ENCODE measurements at places on chromosomes 5 and 9.

DNA sequence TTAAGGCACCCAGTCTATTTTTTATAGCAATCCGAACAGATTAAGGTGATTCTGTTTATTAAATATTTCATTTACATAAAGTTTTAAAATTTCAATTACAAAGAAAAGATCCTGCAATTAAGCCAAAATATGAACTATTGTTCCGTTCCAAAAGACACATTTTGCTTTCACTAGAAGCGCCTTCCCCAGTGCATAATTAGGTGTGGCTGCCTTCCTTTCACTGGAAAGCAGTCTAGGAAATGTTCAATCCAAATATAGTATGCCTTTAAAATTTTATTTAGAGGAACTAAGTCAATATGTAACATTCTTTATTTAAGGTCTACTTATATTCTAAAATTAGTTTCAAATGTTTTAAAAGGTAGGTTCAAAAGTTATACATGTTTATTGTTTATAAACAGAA lies 7.6 kb downstream of the CTNNAL1 start:
- DNase-seq = no peak

DNA sequence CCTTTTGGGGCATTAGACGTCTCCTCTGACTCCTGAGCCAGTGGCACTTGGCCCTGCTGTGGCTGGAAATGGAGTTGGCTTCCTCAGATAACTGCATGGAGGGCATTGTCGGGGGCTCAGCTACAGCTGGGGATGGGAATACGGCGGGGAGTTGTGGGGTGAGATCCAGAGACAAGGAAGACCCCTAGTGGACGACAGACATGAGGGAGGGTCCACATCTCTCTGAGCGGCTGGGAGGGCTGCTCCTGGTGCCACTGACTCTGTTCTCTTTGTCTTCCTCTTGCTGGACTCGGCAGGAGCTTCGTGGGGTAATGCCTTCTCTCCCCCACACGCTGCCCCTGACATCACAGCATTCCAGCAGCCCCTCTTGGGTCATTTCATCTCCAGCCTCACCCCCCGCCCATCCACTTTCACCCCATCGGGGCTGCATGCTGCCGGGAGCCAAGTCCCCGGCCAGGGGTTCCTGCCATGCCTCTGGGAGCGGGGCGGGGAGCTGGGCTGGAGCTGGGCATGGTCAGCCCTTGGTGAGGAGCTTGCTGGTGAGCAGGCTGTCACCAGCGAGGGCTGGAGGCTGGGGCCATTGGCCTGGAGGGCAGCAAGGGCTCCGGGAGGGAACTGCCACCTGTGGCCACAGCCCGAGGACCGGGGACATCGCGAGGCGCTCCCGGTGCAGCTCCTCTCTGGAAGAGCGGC lies 172.3 kb downstream of the CACNA1B start:
- DNase-seq = no peak

DNA sequence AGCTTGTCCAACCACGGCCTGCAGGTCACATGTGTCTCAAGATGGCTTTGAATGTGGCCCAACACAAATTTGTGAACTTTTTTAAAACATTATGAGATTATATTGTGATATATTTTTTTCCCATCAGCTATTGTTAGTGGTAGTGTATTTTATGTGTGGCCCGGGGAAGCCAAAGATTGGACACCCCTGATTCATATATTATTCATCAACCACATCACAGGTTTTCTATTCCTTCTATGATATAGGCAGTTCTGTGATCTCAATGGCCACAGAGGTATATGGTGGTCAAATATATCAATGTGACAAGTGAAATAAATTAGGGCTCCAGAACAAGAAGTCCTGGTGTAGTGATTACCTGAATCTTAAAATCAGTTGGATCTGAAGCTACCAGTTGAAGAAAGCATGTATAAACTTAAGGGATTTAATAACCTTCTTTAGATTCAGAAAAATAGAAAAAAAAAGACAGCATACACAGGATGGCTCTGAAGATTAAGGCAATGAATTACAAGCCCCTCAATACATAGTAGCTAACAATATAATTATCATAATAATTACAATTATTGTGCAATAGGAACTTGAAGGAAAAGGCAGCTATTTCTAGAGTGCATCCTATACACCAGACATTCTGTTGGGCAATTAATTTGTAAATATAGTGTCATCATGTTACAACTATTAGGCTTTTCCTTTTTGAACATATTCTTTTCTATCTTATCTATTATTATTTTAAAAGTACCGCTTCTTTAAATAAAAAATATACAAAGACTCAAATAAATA lies 530.4 kb upstream of the PTPRD start:
- DNase-seq = no peak

- DNase-seq = no peak
These were observed 12.9 kb upstream of the FRRS1L start for GRCh38 chr9:109179801-109180523.

DNA sequence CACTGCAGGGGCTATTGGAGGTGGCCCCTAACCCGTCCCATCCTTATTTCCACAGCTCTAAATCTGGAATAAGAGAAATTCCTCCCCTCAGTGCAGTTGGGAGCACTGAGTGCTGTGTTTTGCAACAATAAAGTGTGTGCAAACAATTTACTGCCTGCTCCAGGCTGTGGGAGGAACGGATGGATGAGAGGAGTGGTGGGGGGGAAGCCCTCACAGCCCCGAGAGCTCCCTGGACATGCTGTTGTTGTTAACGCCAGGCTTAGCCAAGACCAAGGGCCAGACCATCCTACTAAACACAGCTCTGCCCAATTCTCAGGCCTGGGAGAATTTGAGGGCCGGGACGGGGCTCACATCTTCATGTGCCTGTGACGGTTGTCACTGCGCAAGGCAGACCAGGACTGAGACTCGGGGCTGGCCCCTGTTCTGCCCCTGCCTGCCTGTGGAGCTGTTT lies 200.2 kb downstream of the DAB2IP start:
- no peak for DNase-seq

- no peak for DNase-seq
These were observed 381.3 kb upstream of the SLC24A2 start for GRCh38 chr9:20170122-20170521.

- DNase-seq = no peak
These were observed 115.7 kb downstream of the TRIO start for GRCh38 chr5:14258840-14259239.

- DNase-seq = no peak
These were observed 59.2 kb upstream of the TRAF1 start for GRCh38 chr9:120985819-120986222.

DNA sequence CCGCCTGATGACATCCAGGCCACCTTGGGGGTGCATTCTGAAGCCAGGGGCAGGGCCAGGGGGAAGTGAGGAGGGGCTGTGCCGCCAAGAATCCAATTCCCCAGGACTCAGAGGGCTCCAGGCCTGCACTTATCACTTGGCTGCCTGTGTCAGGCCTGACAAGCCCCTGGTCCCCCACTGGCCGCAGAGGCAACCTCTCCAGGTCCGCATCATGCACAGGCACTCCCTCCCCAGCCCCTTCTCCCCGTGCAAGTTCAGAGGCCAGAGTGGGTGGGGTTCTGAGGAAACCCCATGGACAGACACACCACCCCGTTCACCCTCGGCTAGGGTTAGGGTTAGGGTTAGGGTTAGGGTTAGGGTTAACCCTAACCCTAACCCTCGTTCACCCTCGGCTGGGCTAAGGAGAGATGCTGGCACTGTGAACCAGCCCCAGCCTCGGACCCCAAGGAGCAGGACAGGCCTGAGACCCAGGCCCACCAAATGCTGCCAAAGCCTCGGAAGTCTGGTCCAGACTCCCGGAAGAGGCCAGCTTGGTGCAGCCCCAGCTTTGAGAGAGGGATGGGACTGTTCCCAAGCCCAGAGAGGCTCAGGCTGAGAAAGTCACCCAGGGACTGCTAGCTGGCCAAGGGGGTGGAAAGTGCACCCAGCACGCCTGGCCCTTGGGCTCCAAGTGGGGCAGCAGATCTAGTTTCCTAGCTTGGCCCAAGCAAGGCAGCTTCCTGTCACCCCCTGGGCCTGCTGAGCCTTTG lies 4.9 kb downstream of the LCN2 start:
- DNase-seq = no peak

DNA sequence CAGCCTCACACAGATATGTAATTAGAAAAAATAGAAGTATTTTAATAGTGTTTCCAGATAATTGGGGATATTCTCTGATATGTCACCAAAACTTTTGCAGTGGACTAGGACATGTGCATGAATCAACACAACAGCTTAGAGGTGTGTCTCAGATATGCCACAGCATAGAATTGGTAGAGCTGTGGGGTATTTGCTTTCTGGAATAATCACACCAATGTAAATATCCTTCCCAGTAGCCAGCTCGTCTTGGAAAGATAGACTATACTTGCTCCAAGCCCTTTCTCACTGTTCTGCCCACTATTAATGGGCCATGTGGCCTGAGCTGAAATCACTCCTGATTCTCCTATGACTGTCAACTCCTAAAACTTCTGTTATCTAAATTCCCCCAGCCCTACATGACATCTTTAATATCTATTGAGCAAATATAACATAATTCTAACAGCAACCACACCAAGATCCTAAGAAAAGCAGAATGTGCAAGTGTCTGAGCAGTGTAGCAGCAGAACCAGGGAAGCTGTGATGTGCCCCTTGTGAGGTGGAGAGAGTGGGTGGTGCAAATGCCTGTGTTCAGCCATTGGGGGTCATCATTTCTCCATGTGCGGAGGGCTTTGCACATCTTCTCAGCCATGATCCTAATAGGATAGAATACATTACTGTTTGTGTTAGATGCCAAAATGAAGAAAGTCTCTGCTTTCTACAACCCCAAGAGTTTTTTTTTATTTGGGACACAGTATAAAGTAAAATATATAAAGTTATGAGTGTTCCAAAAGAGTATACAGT lies 65.0 kb downstream of the MELK start:
- no peak for DNase-seq

- no peak for DNase-seq
These were observed 339.6 kb downstream of the TRIM36 start for GRCh38 chr5:114830114-114830513.

- DNase-seq = no peak
These were observed 73.7 kb downstream of the SHB start for GRCh38 chr9:37995348-37995737.

- peak; percentile 64 for DNase-seq
These were observed 90.9 kb downstream of the THBS4 start for GRCh38 chr5:80125962-80126480.

DNA sequence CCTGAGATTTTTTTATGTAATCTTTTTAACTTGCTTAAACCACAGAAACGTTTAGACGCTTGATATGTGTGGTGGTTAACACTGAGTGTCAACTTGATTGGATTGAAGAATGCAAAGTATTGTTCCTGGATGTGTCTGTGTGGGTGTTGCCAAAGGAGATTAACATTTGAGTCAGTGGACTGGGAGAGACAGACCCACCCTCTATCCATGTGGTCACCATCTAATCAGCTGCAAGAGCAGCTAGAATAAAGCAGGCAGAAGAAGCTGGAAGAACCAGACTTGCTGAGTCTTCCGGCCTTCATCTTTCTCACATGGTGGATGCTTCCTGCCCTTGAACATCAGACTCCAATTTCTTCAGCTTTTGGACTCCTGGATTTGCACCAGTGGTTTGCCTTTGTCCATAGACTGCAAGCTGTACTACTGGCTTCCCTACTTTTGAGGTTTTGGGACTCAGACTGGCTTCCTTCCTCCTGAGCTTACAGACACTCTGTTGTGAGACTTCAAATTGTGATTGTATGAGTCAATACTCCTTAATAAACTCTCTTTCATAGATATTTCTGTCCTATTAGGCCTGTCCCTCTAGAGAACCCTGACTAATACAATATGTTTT lies 816.0 kb upstream of the CDH9 start:
- no peak for DNase-seq

- no peak for DNase-seq
These were observed 19.3 kb downstream of the PGGT1B start for GRCh38 chr5:115243412-115243811.

DNA sequence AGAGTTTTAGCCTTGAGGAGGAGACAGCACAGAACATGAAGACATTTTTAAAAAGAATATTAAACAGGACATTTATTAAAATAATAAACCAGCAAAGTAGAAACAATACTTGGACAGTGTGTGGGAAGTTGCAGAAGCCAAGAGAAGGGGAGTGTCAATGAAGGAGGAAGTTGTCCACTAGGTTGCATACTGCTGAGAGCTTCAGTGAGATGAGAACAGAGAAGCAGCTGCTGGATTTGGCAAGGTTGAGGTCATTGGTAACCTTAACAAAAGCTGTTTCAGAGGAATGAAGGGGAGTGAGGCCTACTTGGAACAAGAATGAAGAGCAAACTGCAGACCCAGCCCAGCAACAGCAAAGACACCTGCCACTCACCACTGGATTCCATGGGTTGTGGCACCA lies 11.4 kb downstream of the BHMT start:
- no peak for DNase-seq

DNA sequence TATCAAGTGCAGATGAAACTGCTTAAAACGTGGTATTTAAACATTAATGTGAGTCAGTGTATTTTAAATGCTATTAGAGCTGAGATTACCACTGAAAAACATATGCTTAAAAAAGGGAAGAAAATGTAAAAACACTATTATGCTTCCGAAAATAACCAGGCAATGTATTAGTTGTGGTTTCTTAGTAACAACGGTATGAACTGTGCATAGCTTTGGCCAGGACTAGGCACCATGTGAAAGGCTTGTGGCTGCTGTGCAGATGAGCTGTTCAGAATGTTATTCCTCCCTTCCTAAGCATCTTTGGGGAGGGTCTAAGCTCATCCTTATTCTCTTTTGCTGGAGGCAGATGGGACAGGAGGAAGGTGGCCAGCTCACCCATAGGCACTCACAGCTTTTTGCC lies 84.9 kb downstream of the NTRK2 start:
- DNase-seq = peak; percentile 25

DNA sequence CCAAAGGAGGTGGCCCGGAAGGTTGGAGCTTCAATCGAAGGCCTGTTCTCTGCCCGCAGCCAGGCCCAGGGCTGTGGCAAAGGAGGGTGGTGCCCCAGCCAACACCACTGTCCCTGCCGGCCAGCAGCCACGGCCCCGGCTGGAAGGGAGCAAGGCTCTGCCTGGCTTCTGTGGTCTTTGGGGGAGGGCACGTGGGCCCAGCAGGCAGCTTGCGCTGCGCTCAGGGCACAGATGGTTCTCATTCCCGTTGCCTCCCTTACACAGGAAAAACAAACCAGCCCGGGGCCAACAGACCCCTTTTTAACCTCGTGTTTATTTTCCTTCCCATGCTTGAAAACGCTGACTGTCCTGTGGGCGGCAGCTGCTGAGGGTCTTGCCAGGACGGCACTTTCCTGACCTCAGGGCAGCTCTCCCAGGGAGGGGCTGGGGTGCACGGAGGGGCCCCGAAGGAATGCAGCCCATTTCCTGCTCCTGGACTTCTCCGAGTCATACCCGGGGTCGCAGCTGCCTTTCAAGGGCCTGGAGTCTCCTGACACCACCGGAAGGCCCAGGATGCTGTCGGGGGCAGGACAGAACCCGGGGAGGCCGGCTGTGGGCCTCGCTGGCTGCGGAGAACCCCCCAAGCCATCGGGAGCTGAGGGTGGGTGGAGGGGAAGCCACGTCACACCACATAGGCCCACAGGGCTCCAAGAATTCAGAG lies 1.1 kb upstream of the GPSM1 start:
- no peak for DNase-seq

DNA sequence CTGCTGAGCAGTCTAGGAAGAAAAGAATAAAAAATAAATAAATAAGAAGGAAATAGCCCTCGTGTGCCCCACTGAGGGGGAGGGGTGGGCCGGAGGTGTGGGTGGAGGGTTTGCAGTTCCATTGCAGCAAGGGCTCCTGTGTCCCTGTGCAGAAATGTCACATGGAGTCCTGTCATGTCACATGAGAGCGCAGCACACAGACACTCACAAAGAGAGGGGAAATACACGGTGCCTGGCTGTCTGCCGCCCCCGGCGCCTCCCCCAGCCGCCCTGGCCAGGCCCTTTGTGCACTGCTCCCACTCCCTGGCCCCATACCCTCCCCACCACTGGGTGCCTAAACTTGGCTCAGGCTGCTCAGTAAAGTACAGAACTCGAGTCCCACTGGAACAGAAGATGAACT lies 55.6 kb upstream of the SPTLC1 start:
- no peak for DNase-seq

GRCh38 chr9:72220589-72220988 lies 71.3 kb downstream of the GDA start:
- DNase-seq = no peak

Data from GM12864 (cell line).